AG09319 (cell line): ENCODE measurements at places on chromosomes 11 and 22.

- no peak for DNase-seq
Observed at GRCh38 chr22:42922374-42923191, 65.5 kb upstream of the ARFGAP3 start.

- DNase-seq, result no peak
Observed at GRCh38 chr11:84129961-84130576, 843.9 kb upstream of the CCDC90B start.

DNA sequence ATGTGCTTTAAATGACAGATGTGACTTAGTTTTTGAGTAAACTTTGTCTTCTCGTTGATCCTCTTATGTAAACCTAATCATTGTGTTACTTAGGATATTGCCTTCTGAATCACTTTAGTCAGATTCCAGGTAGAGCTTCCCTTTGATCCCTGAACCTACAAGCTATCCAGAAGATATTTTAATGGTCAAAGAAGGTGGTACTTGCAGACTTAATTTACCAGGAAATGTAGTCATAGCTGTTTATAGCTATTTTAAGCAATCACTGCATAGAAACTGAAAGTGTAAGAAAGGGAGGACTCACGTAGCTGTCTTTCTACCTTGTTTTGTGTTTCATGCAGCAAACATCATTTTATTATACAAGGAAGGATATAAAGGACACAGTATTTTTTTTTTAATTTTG, 189.5 kb downstream of the DDX10 start:
- DNase-seq, result no peak

GRCh38 chr11:31114442-31114841, 255.1 kb downstream of the DCDC1 start:
- no peak for DNase-seq

DNA sequence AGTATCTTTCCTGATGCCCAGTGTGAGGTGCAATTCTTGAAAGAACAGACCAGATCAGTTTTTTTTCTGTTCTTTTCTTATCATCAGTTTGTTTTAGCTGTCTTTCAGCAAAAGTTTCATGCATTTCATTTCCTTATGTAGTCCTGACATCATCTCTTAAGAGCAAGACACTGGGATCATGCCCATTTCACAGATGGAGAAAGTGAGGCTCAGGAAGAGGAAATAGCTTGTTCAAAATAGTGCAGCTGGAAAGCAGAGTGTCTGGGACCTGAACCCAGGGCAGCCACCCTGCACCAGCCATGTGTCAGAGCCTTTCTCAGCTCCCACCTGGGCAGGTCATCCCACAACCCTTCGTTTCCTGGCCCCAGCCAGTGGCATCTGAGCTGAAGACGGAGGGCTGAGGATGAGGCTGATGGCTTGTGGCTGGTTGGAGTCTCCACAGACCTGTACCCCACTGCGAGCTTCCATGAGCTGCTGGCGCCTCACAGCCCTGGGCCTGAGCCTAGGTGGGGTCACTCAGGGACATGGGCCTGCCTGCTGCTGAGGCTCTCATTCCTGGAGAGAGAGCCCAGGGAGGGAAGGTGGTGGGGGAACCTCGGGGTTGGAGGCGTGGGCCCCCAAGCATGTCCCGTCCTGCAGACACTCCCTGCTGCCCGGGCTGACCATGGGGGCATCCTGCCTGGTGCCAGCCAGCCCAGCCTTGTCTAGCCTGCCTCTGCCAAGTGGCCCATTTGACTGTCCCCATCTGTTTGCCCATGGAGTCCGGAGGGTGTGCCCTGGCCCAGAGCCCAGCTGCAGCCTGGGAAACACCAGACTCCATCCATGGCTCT, 61.8 kb downstream of the SMIM38 start:
- DNase-seq, result no peak

GRCh38 chr22:21741790-21742189, 6.2 kb upstream of the YPEL1 start:
- DNase-seq, result no peak

- DNase-seq, result no peak
Observed at GRCh38 chr22:17143101-17143500, 16.0 kb downstream of the HDHD5 start.

GRCh38 chr22:40156001-40156516, 21.7 kb upstream of the TNRC6B start:
- DNase-seq, result no peak

DNA sequence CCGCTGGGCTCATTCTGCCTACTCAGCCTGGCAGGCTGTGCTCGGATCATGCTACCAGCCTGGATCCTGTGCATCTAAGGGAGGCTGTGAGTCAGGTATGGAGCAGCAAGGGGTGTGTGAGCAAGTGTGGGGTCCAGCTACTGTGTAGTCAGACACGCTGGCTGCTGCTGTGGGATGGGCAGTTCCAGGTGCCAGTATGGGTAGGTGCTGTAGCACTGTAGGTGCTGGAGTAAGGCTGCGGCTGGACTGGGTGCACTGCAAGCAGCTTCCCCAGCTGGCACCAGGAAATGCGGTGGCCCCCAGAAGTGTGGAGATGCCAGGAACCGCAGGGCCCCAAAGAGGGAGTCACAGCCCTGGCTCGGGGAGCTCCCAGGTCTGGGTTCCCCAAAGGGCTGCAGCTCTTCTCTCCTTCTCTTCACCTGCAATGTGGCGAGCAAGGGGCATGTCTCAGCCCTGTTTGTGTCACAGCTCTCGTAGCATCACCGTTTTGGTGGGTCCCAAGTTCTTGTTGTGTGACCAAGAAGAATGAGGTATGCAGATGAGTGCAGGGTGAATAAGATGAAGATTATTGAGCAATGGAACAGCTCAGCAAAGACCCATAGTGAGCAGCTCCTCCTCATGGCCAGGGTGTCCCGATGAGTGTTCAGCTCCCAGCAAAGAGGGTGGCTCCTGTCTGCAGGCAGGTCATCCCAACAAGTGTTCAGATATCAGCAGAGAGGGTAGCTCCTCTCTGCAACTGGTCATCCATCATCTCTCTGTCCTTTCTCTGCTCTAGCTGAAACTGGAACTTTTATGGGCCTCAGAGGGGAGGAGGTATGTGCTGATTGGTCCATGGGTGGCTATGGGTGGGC, 462.9 kb downstream of the TBC1D22A start:
- no peak for DNase-seq

DNA sequence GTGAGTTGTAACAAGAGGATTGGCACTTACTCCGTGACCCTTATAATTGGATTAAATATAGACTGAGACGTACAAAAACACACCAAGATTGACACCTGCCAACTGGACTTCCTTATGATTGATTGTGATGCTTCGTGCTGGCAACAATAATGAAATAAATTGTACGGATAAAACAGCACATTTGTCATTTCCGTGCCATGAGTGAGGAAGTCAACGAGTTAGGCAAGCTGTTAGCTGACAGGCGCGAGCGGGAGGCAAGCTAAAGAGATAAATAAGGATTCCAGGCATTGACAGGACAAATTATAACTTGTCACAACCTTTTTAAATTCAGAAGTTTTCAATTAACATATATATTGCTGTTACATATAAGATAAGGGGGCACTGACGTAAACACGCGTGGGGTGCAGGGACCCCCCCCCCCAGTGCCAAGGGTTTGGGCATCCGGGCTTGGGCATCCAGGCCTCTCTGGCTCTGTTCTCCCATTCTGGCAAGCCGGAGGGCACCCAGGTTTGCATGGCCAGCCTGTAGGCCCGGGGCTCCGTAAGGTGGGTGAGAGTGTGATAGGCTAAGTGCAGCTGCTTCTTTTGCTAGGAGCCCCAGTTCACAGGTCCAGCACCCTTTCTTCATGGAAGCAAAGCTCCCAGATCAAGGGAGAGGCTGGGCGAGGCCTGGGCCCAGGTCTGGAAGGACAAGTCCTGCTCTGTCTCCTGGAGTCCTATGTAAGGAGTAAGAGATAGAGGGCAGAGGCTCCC, 11.2 kb upstream of the PAX6 start:
- no peak for DNase-seq

DNA sequence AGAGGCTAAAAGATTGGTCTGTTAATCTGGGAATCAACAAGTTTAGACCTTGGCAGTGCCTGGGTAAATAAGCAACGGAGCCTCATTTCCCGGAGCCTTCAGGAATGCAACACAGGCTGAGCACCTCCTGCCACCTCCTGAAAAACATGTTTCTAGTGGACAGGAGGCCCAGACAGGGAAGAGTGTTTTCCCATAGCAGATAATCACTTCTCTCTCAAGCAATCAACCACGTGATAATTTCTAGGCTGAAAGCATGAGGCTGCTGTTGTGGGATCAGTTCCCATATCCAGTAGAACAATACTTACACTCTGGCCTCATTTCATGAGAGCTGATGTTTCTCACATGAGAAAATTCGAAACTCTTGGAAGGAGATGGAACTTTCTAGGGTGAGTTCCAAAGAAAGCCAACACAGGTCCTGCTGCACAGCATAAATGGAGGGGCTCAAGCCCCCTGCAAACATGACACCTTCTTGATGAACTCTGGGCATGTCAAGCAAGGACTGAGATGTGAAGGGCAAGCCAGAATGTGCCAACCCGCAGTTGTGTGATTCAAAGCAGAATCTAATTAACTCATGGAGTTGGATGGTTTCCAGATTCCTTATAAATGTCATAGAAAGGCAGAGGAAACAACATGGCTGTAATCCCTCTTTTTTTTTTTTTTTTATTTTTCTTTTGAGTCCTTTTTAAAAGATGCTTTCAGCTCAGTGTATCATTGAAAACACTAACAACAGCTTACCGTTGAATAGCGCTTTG, 228.5 kb upstream of the SESN3 start:
- DNase-seq, result no peak

DNA sequence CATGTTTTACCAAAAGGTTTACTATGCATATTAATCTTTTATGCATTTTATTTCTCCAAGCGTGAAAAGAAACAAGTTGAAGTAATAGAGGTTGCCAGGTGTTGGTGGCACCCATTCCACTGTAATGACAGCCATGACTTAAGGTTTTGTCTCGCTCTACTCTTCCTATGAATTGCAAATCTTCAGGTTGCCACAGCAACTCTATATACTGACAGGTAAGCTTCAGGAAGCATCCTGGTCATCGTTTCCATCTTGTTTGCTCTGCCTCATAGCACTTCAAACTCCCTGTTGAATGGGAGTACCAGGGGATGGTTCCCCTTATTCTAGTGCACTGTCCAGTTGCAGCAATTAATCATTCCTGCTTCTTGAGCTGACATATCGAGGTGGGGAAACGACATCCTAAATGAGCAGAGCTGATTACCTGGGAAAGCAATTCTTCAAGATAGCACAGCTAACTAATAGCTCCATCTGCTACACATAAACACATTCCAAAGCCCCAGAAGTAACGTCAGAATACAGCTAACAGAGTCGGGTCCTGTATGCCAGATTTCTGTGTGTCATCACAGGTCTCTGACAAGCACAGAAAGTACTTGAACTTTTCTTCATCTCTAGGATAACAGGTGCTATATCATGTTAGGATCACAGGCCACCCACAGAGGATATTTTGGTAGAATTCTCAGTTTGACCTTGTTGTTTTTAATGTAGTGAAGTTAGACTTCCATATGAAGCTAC, 80.3 kb downstream of the CADM1 start:
- DNase-seq, result no peak

DNA sequence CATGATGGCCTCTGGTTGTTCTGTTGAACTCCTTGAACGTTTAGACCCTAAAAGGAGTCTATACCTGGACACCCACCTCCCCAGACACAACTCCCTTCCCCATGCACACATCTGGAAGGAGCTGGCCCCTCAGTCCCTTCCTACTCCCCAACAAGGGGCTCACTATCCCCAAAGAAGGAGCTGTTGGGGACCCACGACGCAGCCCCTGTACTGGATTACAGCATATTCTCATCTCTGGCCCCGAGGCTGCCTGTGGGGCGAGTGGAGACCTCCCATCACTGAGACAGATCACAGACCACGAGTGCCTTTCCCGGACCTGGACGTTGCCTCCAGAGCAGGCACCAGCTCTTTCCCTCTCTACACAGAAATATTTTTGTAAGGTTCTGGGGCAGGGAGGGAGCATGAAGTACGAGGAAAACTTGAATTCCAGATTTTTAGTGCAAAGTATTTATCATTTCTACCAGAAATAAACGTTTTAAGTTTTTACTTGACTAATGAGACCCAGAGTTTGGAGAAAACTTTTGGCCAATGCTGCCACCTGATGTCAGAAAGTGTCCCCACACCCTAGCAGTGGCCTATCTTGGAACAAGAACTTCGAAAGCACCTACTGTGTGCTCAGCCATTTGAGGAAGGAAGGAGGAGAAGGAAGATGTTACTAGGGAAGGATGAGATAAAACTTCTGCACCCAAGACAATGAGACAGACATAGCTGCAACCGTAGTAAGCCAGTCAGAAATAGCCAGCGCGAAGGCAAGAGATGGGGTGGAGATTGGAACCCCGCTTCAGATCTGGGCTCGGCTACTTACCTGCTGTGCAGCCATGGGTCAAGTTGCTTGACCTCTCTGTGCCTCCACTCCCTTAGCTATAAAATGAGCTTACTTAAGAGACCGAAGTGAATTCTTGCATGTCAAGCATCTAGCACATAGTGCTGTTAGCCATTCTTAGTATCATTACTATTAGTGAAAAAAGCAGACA, 10.2 kb upstream of the POU2F3 start:
- no peak for DNase-seq

- DNase-seq, result no peak
Observed at GRCh38 chr11:46298699-46299433, 21.4 kb downstream of the CREB3L1 start.

DNA sequence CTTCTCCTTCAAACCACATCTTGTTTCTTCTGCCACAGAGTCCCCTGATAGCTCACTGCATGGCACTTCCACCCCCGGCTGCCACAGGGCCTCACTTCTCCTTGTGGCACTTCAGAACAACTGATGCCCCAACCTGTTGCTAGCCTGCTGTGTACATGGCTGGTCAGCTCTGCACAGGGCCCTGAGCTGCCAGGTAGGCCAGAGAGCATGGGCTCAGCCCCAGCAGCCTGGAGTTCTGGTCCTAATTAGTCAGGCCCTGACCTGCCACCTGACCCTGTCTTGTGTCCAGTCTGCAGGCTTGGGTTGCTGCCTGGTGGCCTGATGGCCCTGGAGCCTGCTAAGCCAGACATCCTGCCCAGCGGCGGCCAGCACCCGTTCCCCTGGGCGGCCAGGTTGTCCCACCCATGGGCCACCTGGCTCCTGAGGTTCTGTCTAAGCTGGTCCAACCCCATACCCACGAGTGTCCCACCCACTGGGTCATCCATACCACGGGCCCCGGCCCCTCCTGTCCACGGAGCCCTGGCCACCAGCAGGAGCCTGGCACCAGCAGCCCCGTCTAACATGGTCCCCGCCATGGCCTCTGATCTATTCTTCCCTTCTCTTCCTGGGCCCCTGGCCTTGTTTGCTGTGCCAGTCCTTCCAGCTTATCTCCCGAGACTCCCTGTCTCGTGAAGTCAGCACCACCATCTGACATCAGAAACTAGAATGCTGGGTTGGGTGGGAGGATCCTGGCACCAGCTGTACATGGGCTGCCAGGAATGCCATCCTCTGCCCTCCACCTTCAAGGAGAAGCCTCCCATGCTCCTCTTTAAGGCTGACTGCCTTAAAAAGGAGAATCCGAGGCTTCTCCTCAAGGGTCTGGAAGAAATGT, 3.1 kb upstream of the CERK start:
- DNase-seq, result no peak
